ENCODE measurements at places on chromosomes 1 and 21.

- peak; percentile 70 for DNase-seq
These were observed 30.9 kb downstream of the PRDM2 start for GRCh38 chr1:13730751-13731482.

DNA sequence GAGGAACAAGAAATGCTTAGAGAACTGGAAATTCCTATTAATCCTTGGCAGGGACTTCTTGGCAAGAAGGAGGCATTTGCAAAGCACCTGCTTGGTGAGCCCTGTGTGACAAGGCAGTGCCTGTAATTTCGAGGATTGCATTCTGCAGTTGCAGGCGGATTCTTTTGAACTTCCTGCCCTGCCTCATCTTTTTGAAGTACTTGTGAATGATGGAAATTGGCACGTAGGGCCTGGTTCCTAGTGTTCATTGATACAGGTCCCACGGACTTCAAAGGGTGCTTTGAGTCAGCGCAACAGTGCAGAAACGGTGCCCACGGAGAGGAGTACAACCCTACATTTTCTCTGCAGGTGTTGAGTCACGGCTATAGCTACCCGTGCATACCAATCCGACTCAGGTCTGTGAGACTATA, 6.4 kb downstream of the HUNK start:
- DNase-seq: no peak

- no peak for DNase-seq
These were observed 36.7 kb upstream of the MAGI3 start for GRCh38 chr1:113353580-113353979.

DNA sequence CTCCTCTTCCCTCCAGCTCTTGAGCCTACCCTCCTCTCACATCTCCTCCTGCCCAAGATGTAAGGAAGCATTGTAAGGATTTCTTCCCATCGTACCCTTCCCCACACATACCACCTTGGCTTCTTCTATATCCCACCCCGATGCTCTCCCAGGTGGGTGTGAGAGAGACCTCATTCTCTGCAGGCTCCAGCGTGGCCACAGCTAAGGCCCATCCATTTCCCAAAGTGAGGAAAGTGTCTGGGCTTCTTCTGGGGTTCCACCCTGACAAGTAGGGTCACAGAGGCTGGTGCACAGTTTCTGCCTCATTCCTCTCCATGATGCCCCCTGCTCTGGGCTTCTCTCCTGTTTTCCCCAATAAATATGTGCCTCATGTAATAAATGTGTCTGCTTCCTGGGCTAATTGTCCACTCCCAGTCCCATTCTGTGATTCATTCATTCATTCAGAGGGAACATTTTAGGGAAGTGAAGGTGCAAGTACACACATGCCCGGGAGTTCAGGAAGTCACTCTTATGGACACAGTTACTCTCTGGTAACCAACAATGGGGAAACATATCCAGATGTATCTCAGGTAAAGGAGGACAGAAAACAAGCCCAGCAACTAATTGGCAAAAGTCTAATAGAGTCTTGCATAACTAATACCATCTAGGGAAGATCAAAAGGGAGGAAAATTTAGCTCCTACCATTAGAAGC, 1.9 kb downstream of the SPRR4 start:
- DNase-seq: no peak

- peak; percentile 73 for DNase-seq
These were observed 862 bp downstream of the GSTM3 start for GRCh38 chr1:109739738-109740614.

DNA sequence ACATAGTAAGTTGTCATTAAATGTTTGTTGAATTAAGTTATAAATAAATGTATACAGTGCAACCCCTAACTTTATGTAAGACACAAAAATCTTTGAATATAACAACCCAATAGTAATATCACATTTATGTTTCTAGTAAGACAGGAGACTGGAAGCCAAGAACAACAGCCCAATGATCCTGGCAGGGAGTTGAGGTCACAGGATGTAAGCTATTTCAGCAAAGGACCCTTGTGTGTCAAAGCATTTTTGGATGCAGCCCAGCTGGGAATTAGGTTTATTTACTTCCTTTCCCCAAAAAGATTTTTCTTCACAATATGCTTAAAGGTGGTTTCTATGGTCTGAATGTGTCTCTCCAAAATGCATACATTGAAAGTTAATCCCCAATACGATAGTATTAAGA, 34.0 kb upstream of the ABCA4 start:
- DNase-seq: no peak
